ENCODE measurements at places on chromosomes 4 and X.

DNA sequence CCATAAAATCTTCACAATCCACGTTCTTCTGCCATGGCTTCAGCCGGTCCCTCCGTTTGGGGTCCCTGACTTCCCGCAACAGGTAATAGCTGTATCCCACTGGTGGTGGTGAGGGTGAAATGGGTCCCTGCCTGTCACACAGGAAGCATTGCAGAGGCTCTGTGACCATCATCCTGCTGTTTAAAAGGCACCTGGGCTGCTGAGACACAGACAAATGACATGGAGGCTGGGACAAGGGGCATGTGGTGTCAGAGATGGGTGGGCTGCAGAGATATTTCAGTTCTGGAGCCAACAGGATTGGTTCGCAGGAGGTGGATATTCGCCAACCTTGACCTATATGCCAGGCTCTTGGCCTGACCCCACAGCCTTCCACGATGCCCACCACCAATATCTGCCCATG, 82.1 kb downstream of the JAKMIP1 start:
- no peak for ATAC-seq

DNA sequence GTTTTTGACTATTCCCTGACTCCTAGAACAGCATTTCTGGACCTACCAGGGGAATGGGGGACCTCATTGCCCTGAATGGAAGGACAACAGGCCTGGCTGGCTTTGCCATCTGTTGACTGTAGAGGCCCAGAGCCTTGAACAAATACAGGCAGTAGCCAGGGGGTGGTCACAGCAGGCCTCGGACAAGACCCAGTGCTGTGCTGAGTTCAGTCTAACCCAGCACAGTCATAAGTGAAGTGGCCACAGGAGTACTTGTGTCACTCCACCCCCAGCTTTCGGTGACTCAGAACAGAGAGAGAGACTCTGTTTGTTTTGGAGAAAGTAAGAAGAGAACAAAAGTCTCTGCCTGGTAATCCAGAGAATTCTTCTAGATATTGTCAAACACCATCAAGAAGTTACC, 310.0 kb downstream of the PRR32 start:
- no peak for ATAC-seq

DNA sequence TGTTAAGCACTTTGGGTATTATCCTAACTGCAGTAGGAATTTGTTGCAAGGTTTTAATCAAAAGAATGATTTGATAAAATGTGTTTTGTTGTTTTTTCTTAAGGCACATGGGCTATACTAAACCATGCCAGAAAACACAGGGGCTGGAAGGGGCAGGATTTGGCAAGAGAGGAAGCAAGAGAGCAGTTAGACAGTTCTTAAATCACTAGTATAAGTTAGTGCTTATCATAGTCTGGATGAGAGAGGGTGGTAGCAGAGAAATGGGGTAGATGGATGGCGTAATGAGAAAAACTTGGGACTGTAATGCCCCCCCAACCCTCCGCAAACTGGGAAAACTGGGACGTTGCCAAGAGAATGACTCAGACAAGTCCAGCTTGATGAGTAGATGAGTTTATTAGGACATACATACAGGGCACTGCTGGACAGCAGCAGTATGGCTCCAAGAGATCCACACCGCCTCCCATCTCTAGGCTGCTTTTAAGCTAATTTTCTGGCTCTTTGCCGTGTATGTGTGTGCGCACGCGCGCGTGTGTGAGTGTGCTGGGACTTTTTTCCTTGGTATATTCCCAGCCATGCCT, 151.5 kb downstream of the PDLIM5 start:
- no peak for ATAC-seq

DNA sequence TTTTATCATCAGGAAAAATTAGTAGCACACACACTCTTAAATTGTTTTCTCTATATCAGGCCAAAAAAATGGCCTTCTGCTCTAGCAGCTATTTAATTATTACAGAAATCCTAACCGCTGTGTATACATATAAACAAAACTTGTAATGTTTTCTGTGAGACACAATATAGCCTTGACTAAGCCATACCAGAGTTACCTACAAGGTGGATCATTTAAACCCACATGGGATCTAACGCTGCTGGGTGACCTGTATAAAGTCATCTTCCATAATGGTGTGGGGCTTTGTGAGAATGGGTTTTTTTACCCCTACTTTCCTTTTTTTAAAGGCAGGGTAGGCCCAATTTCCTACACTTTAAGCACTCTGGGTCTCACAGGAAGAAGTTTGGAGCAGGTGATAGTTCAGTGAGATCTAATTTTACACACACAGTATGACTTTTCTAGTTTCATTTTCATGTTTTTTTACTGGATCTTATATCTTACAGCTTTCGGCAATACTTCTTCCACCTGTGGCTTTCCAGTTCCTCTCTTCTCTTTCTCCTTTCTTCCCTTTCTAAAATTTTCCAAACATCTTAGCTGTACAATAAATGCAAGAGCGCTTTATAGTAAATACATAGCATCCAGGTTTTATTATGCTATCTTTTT, 66.9 kb upstream of the MMAA start:
- peak; percentile 24 for ATAC-seq

DNA sequence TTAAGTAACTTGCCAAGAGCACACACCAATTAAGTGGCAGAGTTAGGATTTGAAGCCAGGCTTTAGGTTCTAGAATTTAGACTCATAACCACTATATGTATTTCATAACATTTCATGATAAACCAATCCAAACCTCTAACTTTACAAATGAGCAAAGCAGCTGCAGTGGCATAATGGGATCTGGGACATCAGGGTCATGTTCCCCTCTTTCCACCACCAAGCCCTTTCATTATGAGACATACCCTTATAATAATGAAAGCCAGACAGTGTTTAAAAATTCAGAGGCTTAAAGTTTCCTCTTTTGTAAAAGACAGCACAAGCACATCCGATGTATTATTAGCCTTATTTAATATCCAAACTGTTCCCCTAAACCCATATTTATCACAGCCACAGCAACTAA, 28.3 kb upstream of the AMELX start:
- no peak for ATAC-seq

- ATAC-seq: no peak
Measured at GRCh38 chrX:137792214-137792613, 226.3 kb downstream of the ZIC3 start.

- ATAC-seq: no peak
Measured at GRCh38 chrX:155115174-155115819, 44.0 kb downstream of the BRCC3 start.

- ATAC-seq: no peak
Measured at GRCh38 chr4:42489095-42489494, 91.8 kb downstream of the SHISA3 start.

DNA sequence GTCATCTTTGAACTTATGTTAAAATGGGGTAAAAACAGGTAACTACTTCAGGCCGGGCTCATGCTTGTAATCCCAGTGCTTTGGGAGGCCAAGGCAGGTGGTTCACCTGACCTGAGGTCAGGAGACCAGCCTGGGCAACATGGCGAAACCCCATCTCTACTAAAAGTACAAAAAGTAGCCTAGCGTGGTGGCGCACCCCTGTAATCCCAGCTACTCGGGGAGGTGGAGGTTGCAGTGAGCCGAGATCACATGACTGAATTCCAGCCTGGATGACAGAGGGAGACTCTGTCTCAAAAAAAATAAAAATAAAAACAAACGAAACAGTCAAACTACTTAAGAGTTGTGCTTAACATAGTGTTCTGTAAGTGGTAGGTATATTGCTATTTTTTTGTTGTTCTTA, 2.5 kb downstream of the DDX3X start:
- ATAC-seq: no peak

DNA sequence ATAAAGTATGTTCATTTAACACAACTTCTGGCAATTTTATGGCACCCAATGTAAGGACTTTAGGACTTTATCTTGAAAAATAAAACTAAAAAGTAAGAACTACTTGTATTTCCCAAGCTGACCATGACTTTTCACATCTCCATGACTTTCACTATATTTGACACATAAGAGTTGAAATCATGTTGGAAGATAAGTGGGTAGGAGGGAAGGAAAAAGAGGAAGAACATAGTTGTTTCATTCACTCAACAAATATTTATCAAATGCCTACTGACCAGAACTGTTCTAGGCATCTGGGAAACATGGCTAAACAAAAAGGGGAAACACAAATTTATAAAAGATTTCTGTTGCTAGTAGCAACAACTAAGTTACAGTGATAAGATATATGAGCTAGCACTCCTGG, 16.0 kb downstream of the SCLT1 start:
- ATAC-seq: no peak

DNA sequence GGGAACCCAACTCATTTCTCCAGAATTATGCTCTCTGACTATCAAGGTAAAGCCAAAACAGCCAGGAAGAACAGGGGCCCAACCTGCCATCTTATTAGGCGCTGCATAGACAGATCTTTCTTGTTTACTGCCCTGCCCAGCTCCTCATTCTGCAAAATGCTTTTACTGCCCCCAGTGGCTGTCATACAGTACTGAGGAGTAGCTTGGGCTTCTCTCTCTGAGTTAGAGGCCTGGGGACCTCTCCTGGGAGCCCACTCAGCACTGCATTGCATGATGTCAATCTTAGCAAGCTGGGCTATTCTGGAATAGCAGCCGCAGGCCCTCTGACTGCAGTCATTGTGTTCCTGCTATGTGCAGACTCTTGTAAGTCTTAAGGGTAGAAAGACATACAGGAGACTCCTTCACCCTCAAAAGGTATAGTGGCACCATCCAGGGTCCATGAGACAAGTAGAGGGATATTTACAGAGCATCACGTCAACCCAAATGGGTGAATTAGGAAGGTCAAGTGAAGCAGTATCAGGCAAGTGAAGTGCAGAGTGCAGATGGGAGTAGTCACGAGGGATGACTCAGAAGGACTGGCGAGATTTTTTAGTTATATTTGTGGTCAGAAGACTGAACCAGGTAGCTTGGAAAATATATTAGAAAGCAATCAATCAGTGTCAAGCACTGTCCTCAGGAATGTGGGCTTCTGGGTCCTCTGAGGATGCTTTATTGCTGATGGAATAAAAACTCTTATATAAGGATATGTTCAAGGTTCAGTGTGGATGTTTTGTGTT, 294.1 kb upstream of the SFRP2 start:
- ATAC-seq: peak; percentile 26
